ENCODE measurements at places on chromosomes 7 and 10. TPM values are rescaled to one million over a fixed set of nuclear protein-coding genes. Genes with fewer than 3 reads are reported as not detected.

- no peaks in the 10 kb centered on the region for H3K27me3 ChIP-seq
- no peak for DNase-seq
- H3K4me1 ChIP-seq, result no peaks in the 10 kb centered on the region
- no peak overlapping the region for H3K4me3 ChIP-seq
Observed at GRCh38 chr10:126380352-126381076, 7.8 kb downstream of the ADAM12 start.

DNA sequence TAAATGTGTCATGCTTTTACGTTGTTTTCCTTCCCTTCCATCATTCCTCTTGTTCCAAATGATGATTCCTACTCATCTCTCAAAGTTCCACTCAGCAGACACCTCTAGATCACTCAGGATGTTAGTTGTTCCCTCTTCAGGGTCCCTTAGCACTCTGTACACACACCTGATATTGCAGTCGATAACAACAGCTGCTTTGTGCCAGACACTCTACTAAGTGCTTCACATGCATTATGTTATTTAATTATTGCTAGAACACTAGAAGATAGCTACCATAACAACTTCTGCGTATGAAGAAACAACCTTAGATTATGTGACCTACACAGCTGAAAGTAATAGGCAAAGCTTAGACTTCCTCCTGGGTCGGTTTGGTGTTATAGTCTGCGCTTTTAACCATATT, 29.6 kb downstream of the PCBD1 start:
- no peak for DNase-seq
- H3K36me3 ChIP-seq, result peaks cover 4% of the 10 kb centered on the region
- H3K27ac ChIP-seq, result no peak overlapping the region
- H3K27me3 ChIP-seq, result no peaks in the 10 kb centered on the region
- no peak overlapping the region for H3K4me3 ChIP-seq

- no peak for DNase-seq
- peaks cover 4% of the 10 kb centered on the region for H3K4me1 ChIP-seq
- H3K36me3 ChIP-seq, result peaks cover 10% of the 10 kb centered on the region
- H3K27ac ChIP-seq, result no peak overlapping the region
- H3K27me3 ChIP-seq, result no peaks in the 10 kb centered on the region
- H3K4me3 ChIP-seq, result no peak overlapping the region
Observed at GRCh38 chr10:72459301-72459700, 104.6 kb upstream of the DNAJB12 start.

GRCh38 chr10:23157239-23157681, 34.9 kb upstream of the PTF1A start:
- no peak overlapping the region for H3K27ac ChIP-seq
- no peak overlapping the region for H3K4me3 ChIP-seq
- H3K36me3 ChIP-seq, result no peaks in the 10 kb centered on the region
- H3K27me3 ChIP-seq, result no peaks in the 10 kb centered on the region
- DNase-seq, result no peak

DNA sequence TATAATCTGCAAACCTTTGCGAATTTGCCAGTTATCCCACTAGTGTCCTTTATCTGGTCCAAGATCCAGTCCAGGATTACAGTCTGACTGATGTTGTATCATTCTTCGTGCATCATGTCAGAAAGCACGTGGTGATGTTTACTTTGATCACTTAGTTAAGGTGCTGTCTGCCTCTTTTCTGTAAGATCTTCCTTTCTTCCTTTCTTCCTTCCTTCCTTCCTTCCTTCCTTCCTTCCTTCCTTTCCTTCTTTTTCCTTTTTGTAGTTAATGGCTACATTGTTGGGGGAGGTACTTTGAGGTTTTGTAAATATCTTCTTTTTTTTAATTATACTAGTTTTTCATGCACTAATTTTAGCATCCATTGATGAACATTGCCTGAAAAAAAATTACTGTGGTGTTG, 80.3 kb downstream of the LCOR start:
- H3K27ac ChIP-seq, result no peak overlapping the region
- H3K27me3 ChIP-seq, result no peaks in the 10 kb centered on the region
- H3K4me1 ChIP-seq, result no peaks in the 10 kb centered on the region
- no peak overlapping the region for H3K4me3 ChIP-seq
- DNase-seq, result no peak
- H3K36me3 ChIP-seq, result peaks cover 21% of the 10 kb centered on the region

DNA sequence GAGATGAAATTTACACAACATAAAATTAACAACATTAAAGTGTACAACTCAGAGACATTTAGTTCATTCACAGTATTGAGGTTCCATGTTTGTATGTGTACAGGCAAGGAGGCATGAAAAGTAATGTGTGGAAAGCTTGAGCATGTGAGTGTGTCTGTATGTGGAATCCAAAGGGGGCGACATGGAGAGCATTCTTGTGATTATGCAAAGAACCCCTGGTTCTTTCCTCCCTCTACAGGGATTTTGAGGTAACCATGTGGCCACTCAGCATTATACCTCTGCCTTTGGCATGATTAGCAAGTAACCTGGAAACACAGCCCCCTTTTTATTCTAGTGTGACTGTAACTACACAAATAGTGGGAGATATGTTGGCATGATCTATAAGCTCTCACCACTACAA, 21.0 kb downstream of the OR2F1 start:
- no peak for DNase-seq
- no peaks in the 10 kb centered on the region for H3K36me3 ChIP-seq
- no peak overlapping the region for H3K27ac ChIP-seq

DNA sequence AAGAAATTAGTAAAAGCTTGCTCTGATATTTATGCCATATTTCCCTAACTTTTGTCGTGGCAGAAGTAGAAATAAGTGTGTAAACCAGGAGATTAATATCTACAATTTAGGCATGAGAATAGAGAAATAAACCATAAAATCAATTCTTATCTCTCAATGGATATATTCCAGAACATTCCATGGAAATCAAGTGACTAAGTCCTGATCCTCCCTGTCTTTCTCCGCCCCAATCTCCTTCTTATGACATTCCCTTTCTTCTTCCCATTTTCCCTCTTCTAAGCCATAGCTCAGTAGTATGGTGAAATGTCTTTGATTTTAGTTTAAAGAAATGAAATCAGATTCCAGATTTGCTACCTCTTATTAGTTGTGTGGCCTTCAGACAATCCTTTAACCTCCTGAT, 88.8 kb downstream of the TBXAS1 start:
- DNase-seq, result no peak
- no peaks in the 10 kb centered on the region for H3K27me3 ChIP-seq
- H3K27ac ChIP-seq, result no peak overlapping the region

GRCh38 chr10:31274310-31274709, 44.7 kb upstream of the ZEB1 start:
- H3K27me3 ChIP-seq, result no peaks in the 10 kb centered on the region
- H3K27ac ChIP-seq, result no peak overlapping the region
- H3K4me3 ChIP-seq, result no peak overlapping the region
- no peak for DNase-seq

- H3K27ac ChIP-seq, result no peak within 1 kb of the TSS
- DNase-seq, result peak; percentile 17
- H3K36me3 ChIP-seq, result no peaks in the 10 kb centered on the region
- H3K4me1 ChIP-seq, result no peaks in the 10 kb centered on the region
- H3K27me3 ChIP-seq, result no peaks in the 10 kb centered on the region
- H3K4me3 ChIP-seq, result peak within 1 kb of the TSS; percentile 12
Observed at GRCh38 chr7:158587162-158588084, at the start of gene PTPRN2. PTPRN2 (minus strand) TSS chr7:158587823.

DNA sequence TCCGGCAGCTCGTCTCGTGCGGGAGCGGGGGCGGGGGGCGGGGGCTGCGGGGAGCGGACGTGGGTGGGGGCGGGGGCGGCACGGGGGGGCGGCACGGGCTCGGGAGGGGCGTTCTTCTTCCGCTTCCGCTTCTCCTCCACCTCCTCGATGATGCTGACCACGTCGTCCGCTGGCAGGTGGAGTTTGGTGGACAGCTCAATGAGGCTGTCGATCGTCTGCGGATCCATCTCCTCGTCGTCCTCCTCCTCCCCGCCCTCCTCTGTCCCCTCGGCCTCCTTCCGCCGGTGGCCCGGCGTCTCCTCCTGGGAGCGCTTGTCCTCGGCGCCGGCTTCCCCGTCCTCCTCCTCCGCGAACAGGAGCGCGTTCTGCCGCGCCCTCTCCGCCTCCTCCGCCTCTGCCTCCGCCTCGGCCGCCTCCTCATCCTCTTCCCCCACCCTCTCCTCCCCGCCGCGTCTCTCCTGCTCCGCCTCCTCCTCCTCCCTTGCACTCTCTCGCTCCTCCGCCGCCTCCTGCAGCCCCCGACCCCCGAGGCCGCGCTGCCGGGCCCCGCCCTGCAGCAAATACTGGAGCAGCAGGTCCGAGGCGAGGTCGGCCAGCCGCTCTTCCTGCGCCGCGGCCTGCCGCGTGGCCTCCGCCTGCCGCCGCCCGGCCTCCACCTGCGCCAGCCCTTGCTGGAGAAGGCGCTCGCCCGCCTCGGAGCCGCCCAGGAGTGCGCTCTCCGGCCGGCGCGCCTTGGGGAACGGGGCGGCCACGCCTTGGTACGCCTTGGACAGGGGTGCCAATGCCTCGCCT, 1.9 kb downstream of the VGF start:
- no peak overlapping the region for H3K27ac ChIP-seq
- DNase-seq, result no peak
- H3K4me1 ChIP-seq, result peaks cover 48% of the 10 kb centered on the region
- peaks cover 7% of the 10 kb centered on the region for H3K27me3 ChIP-seq

DNA sequence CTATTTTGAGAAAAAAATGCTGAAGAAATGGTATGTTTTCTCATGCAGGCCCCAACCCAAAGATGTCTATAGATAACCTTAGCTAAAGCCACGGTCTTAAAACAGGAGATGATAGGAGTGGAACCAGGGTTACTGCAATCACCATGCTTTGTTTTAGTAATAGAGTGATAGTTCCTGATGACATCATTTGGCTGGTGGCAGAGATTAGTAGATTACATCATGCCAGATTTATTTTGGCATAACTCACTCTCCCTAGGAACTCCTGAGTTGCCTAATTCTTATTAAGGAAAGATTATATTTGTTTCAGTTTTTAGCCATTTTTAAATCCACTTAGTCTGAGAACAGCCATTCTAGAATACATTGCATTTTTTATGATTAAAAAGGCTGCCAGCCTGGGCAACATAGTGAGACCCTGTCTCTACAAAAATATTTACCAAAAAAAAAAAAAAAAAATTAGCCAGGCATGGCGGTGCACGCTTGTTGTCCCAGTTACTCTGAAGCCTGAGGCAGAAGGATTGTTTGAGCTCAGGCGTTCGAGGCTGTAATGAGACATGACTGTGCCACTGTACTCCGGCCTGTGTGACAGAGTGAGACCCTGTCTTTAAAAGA, 17.8 kb downstream of the ENO4 start:
- no peaks in the 10 kb centered on the region for H3K36me3 ChIP-seq
- no peak for DNase-seq
- H3K4me3 ChIP-seq, result no peak overlapping the region

DNA sequence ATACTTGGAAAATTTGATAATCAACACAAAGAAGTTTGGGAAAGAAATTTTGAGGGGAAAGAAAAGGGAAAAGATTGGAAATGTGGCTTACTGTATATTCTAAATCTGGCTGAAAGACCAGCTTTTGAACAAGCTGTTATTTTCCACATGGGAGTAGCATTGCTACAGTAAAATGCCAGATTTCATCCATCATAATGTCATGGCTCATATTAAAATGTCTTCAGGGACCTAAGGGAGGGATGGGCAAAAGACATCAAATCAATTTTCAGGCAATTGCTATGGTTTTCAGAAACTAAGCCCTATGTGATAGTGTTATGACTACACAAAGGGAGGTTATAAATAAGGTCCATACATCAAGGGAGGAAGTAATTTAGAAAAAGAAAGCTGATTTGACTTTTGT, 1116.9 kb upstream of the CELF2 start:
- no peak for DNase-seq
- H3K4me3 ChIP-seq, result no peak overlapping the region
- no peaks in the 10 kb centered on the region for H3K4me1 ChIP-seq
- no peak overlapping the region for H3K27ac ChIP-seq
- no peaks in the 10 kb centered on the region for H3K27me3 ChIP-seq

GRCh38 chr10:31762316-31762715, 166.3 kb downstream of the ARHGAP12 start:
- no peaks in the 10 kb centered on the region for H3K36me3 ChIP-seq
- H3K27ac ChIP-seq, result no peak overlapping the region
- no peaks in the 10 kb centered on the region for H3K27me3 ChIP-seq
- H3K4me1 ChIP-seq, result peaks cover 6% of the 10 kb centered on the region
- H3K4me3 ChIP-seq, result no peak overlapping the region
- no peak for DNase-seq

GRCh38 chr7:103065667-103066066, 8.9 kb downstream of the FBXL13 start:
- DNase-seq, result no peak
- no peak overlapping the region for H3K27ac ChIP-seq
- no peak overlapping the region for H3K4me3 ChIP-seq
- no peaks in the 10 kb centered on the region for H3K27me3 ChIP-seq
- H3K36me3 ChIP-seq, result no peaks in the 10 kb centered on the region

DNA sequence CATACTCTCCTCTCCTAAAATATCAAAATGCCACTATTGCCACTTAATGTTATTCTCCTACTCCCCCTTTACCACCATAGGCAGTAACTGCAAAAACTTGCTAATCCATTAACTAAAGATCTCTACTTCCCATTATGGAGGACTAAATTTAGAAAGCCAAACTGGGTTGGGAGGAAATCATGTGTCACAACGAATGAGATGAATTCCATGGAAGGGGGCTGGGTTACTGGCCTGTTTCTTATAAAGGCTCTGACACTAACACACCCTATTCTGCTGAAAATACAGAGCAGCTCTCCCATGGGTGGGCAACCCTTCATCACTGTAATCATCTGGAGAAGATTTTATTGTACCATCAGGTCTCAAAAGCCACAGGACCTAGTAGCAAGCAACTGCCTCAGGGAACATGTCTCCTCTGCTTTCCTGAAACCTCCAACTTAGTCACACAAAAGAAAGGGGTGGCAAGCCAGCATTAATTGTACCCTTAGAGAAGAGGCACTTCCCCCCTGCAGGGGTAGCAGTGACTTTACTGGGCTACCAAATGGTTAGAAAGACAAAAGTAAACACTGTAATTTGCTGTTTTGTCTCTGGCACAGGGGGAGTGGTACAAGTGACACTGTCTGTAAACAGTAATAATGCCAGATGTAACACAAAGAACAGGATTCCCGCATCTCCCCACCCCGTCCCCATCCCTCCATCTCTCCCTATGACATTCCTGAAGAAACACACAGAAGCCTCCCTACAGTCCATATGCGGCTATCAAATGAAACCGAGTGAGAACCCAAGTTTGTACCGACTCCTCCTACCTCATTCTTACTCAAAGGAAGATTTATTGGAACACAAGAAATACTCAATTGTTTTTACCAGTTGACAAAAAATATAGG, 81.6 kb downstream of the ARMH3 start:
- H3K27ac ChIP-seq, result no peak overlapping the region
- peaks cover 12% of the 10 kb centered on the region for H3K4me1 ChIP-seq
- DNase-seq, result no peak

- no peaks in the 10 kb centered on the region for H3K27me3 ChIP-seq
- no peak overlapping the region for H3K27ac ChIP-seq
- H3K36me3 ChIP-seq, result no peaks in the 10 kb centered on the region
- DNase-seq, result no peak
- no peak overlapping the region for H3K4me3 ChIP-seq
- H3K4me1 ChIP-seq, result no peaks in the 10 kb centered on the region
Observed at GRCh38 chr10:86715836-86716235, 40.6 kb upstream of the BMPR1A start.

GTPBP10 gene
- 11.3 TPM for total RNA-seq

SAP25 gene
- total RNA-seq, result 2.4 TPM

CYP2E1 gene
- 0.30 TPM for total RNA-seq

TLX1 gene
- not detected for total RNA-seq

TMEM184A gene
- total RNA-seq, result not detected

CNTNAP2 gene
- 0.42 TPM for total RNA-seq

ADAMTS14 gene
- 4.2 TPM for total RNA-seq

CAV1 gene
- 375 TPM for total RNA-seq

PPP1R3A gene
- total RNA-seq, result not detected

TMEM178B gene
- total RNA-seq, result 0.78 TPM

Measured in tibial nerve (tissue), 4 donors.